WTC11 (cell line): ENCODE measurements at places on chromosomes 11 and 22. TPM values are rescaled to one million over a fixed set of nuclear protein-coding genes. Genes with fewer than 3 reads are reported as not detected.
A peak's percentile ranks its signal among the peaks of the same experiment; 100 is the strongest.

The FADS1 gene
- total RNA-seq: 105 to 108 TPM (median 105 TPM) in 3 replicates

The TIGD3 gene
- total RNA-seq: 1.9 to 2.3 TPM (median 2.1 TPM) in 3 replicates

The OR51B4 gene
- not detected in 3 replicates for total RNA-seq

The LUZP2 gene
- 1.1 to 3.8 TPM (median 1.6 TPM) in 3 replicates for total RNA-seq

The GRK3 gene
- total RNA-seq: 25.7 to 27.1 TPM (median 25.8 TPM) in 3 replicates

The CBLIF gene
- total RNA-seq: not detected in 3 replicates

The PVALB gene
- 2.7 to 5.9 TPM (median 4.5 TPM) in 3 replicates for total RNA-seq

The TMA7B gene
- not detected in 3 replicates for total RNA-seq

DNA sequence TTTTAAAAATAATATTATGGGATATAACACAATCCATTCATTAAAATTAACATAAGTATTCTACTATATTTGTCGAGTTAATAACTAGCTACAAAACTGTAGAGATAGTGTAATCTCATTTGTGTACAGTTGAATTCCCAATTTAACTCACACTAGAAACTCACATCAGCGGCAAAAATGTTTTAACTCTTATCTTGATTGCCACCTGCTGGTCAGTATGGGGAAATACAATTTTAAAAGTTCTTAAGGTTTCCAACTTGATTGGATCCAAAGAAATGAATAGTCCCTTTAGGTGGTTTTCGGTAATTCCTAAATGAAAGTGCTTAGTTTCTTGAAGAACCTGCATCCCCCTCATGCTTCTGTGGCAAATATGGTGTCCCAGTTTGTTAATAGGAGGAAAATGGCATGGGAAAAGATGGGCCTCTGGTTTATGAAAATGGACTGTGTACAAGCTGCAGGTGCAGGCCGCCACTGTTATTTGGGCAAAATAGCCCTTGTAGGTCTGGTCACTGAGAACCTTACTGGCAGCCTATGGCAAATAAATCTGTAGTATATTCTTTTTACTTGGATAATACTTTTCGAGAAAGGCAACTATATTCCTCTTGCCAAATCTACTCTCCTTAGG, 33.7 kb upstream of the SLC17A6 start:
- no peak overlapping the region for H3K27ac ChIP-seq
- no peaks in the 10 kb centered on the region for H3K36me3 ChIP-seq
- no peaks in the 10 kb centered on the region for H3K4me1 ChIP-seq
- H3K27me3 ChIP-seq: no peaks in the 10 kb centered on the region
- H3K4me3 ChIP-seq: no peak overlapping the region

- no peak for DNase-seq
- H3K36me3 ChIP-seq: no peaks in the 10 kb centered on the region; the same call in 1 of the 2 replicates
- no peaks in the 10 kb centered on the region for H3K27me3 ChIP-seq
- peak overlapping the region; percentile 43; the same call in 1 of the 2 replicates for H3K27ac ChIP-seq
- H3K4me1 ChIP-seq: peaks cover 46% of the 10 kb centered on the region
These were observed 133.5 kb downstream of the RBFOX2 start for GRCh38 chr22:35894937-35895708.

GRCh38 chr11:45650166-45651095, 15.0 kb downstream of the CHST1 start:
- no peak overlapping the region for H3K27ac ChIP-seq
- no peaks in the 10 kb centered on the region for H3K36me3 ChIP-seq
- DNase-seq: no peak

DNA sequence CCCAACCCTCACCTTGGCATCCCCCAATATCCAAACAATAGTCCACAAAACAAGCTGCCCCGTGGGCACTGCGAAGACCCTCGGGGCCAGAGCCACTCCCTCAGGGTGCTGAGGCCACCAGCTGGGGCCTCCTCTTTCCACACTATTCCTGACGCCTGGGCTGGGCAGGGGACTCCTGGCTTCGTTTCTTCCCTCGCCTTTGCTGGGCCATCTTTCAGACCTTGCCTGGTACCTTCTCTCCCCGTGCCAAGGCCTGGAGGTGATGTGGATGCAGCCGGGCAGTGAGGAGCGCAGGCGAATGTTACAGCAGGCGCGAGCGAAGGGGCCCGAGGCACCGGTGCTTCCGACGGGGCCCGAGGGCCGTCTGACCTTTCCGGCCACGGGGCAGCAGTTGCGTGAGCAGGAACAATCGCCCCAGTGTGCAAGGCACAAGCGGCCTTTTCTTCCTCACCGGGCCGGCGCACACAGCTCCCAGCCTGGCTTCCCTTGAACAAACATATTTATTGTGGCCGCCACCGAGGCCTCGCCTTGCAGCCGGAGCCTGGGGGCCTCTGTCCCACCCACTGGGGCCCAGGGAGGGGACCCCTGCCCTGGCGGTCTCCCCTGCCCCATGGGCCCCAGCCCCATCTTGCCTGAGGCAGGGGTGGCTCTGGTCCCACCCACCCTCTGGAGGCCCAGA, 32.6 kb upstream of the KCNQ1OT1 start:
- no peak for DNase-seq
- H3K4me1 ChIP-seq: no peaks in the 10 kb centered on the region
- no peaks in the 10 kb centered on the region for H3K36me3 ChIP-seq
- no peak overlapping the region for H3K4me3 ChIP-seq
- no peak overlapping the region for H3K27ac ChIP-seq

DNA sequence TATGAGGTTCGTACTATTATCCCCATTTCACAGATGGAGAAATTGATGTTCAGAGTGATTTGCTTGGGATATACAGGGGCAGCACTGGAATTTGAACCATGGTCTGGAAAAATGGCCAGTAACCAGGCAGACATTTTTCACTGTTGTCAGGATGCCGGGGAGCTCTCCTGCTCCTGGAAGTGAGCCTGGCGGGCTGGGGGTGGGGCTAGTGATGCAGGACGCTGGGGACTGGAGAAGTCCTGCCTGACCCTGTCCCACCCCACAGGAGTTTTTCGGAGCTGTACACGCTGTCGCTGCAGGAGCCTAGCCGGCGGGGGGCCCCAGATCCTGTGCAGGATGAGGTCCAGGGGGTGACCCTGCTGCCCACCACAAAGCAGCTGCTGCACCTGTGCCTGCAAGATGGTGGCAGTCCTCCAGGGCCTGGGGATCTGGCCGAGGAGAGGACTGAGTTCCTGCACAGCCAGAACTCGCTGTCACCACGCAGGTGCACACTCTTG, 11.1 kb downstream of the SIPA1 start:
- no peak overlapping the region for H3K4me3 ChIP-seq
- H3K27me3 ChIP-seq: peaks cover 3% of the 10 kb centered on the region; the same call in 1 of the 2 replicates
- no peak overlapping the region for H3K27ac ChIP-seq
- peaks cover 4% of the 10 kb centered on the region; the same call in 1 of the 2 replicates for H3K36me3 ChIP-seq
- peaks cover 25% of the 10 kb centered on the region for H3K4me1 ChIP-seq
- DNase-seq: no peak

- peak; percentile 37 for DNase-seq
- H3K27ac ChIP-seq: peak overlapping the region; percentile 73
- H3K4me3 ChIP-seq: peak overlapping the region; percentile 65
- H3K4me1 ChIP-seq: peaks cover 52% of the 10 kb centered on the region
These were observed 696 bp upstream of the MARK2 start for GRCh38 chr11:63838150-63838677.

GRCh38 chr11:21364866-21365624, 695.7 kb downstream of the NELL1 start:
- DNase-seq: no peak
- no peak overlapping the region for H3K27ac ChIP-seq
- no peaks in the 10 kb centered on the region for H3K27me3 ChIP-seq
- H3K4me3 ChIP-seq: no peak overlapping the region
- peaks cover 10% of the 10 kb centered on the region for H3K4me1 ChIP-seq

GRCh38 chr11:34773211-34773610, 143.0 kb downstream of the APIP start:
- no peak for DNase-seq
- no peaks in the 10 kb centered on the region for H3K27me3 ChIP-seq
- H3K27ac ChIP-seq: no peak overlapping the region
- H3K4me3 ChIP-seq: no peak overlapping the region

DNA sequence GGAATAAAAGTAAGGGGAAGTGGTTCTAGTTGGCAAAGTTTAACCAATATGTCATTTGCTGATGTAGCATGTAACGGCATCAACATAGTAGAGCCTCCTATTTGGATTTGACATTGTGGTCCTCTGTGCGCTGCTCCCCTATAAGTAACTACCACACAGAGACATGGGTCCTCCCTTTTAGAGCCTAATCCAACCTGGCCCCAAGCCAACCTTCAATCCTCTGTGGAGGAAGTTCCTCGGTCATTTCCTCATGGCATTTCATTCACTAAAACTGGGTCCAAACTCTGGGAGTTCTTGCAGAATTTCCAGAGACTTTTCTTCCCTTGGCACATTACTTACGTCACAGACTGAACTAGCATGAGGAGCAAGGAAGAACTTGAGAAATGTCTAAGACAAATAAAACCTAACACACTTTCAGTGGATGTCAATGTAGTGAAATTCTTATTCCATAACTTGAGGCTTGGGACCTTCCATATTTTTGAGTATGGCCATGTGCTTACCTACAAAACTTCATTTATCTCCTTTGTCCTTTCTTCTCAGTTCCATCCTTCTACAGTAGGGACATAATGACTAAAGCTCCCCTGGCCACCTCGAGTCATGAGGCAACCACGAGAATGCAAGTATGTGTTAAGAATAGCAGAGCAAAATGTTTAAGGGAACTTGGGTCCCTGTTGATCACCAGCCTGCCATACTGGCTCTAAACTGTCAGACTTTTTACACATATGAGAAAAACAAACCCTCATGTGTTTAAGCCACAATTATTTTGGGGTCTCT, 34.7 kb downstream of the MMP20 start:
- H3K4me3 ChIP-seq: no peak overlapping the region
- no peaks in the 10 kb centered on the region for H3K27me3 ChIP-seq
- H3K27ac ChIP-seq: no peak overlapping the region

DNA sequence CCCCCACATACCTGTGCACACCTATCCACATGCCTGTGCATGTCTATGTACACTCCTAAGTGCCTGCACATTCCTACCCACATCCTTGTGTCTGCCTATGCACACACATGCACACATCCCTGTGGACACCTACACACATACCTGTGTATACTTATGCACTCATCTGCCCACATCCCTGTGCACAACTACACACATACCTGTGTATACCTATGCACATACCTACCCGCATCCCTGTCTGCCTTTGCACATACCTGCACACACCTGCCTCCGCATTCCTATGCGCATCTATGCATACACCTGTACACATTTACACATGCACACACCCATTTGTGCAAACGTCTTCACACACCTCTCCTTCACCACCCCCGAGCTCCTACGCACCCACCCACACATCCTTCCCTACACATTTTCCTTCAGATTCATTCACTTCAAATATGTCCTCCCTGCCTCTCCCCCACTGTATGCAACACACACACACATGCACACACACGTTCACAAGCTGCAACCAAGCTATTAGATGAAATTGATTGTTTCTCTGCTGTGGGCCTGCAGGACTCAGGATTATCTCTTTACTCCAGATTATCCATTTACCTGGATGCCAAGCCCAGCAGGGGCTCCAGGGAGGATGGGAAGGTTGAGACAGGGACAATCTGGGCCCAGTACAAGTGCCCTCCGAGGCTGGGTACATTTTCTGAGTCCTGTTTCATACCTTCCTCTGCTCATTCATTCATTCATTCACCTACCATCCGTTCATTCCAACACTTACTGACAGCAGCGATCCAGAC, 53.2 kb downstream of the TSPAN18 start:
- no peaks in the 10 kb centered on the region for H3K27me3 ChIP-seq
- H3K27ac ChIP-seq: no peak overlapping the region
- DNase-seq: no peak
- no peak overlapping the region for H3K4me3 ChIP-seq
- H3K36me3 ChIP-seq: no peaks in the 10 kb centered on the region

- peaks cover 9% of the 10 kb centered on the region; the same call in 1 of the 2 replicates for H3K27me3 ChIP-seq
- H3K36me3 ChIP-seq: no peaks in the 10 kb centered on the region
- H3K4me3 ChIP-seq: no peak overlapping the region
These were observed 59.0 kb upstream of the CD82 start for GRCh38 chr11:44506375-44507016.

GRCh38 chr22:44543781-44544477, 45.9 kb upstream of the RTL6 start:
- H3K27ac ChIP-seq: no peak overlapping the region
- no peak overlapping the region for H3K4me3 ChIP-seq
- peaks cover 32% of the 10 kb centered on the region for H3K4me1 ChIP-seq
- no peaks in the 10 kb centered on the region for H3K36me3 ChIP-seq
- H3K27me3 ChIP-seq: peaks cover 2% of the 10 kb centered on the region; the same call in 1 of the 2 replicates
- no peak for DNase-seq

DNA sequence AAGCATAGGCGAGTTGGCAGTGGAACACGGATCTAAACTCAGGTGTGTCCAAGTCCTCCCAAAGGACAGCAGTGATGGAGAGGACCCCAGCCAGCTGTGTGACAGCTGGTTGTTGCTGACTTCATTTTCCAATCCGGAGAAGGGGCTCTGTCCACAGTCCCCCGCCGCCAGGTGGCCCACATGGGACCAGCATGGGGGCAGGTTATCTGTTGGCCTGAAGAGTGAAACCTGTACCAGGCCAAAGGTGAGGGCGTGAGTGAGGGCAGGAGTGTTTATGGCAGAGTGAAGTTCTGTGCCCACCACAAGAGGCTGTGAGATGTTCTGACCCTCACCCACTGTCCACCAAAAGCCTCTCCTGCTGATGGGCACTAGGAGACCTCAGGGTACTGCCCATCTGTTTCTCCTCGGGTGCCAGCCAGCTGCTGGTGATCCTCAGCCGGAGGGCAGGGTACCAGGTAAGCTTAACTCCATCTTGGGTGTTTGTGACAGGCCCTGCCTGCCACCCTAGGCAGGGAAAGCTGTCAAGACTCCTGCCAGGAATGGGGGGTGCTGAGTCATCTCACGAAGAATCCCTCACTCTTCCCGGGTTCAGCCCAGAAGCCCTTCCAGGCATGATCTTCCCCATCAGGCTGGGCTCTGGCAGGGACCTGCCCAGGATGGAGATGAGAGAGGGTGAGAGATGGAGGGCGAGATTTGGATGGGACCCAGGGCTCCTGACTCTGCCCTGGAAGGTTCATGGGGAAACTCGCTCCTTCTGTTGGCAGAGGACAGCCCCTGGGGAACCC, 15.5 kb upstream of the TAB1 start:
- peaks cover 6% of the 10 kb centered on the region for H3K4me1 ChIP-seq
- peaks cover 15% of the 10 kb centered on the region for H3K27me3 ChIP-seq
- DNase-seq: no peak
- no peak overlapping the region for H3K27ac ChIP-seq
- no peaks in the 10 kb centered on the region for H3K36me3 ChIP-seq

DNA sequence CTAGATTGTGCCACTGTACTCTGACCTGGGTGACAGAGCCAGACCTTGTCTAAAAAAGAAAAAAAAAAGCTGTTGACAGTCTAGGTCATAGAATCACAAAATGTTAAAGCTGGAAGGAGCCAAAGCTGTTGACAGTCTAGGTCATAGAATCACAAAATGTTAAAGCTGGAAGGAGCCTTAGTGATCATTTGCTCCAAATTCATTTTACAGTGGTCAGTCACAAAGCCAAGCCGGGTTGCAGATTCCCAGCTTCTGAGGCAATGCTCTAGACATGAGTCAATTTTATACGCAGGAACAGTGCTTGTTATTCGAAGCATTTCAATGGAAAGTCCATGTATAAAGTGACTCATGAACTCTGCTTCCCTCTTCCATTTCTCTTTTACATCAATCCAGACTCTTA, 47.4 kb downstream of the SYT13 start:
- no peaks in the 10 kb centered on the region for H3K36me3 ChIP-seq
- no peak overlapping the region for H3K4me3 ChIP-seq
- H3K4me1 ChIP-seq: 0 out of 2 replicates have a peak, but pooled peaks cover 3% of the 10 kb centered on the region
